ENCODE measurements at places on chromosomes 1 and 21. TPM values are rescaled to one million over a fixed set of nuclear protein-coding genes. Genes with fewer than 3 reads are reported as not detected.
A peak's percentile ranks its signal among the peaks of the same experiment; 100 is the strongest.

DNA sequence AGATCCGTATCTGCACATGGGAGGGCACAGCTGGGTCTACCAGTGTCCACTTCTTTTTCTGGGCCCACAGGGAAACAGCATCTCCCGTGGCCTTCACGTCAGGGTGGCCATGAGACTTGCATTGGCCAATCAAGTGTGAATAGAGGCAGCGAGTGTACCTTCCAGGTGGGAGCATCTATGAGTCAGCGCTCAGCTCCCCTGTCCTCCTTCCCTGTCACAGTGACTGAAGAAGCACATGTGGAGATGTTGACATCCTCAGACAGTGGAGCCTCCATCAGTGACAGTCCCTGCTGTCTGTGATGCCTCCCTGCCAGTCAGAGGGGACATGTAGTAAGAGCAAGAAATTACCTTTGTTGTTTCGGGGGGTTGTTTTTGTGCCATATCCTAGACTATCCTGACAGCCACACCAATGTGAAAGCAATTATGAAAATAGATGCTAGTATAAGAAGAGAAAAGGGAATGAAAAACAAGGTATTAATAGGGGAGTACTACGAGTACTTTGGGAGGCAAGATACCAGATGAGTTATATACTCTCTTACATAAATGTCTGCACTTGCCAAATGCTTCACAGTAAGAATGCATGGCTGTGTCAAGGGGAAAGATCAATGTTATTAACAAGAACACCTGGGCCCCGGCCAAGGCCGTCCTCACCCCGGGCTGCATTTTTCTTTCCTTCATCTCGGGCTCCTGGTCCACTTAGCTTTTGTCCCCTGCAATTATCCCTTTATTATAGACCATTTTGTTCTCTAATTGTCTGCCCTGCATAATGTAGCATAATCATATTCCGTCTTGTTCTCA is 86.0 kb downstream of the MATN1 start:
- no peak for DNase-seq

Gene TMCO2
- not detected for total RNA-seq

Gene S100A2
- total RNA-seq, result not detected

DNA sequence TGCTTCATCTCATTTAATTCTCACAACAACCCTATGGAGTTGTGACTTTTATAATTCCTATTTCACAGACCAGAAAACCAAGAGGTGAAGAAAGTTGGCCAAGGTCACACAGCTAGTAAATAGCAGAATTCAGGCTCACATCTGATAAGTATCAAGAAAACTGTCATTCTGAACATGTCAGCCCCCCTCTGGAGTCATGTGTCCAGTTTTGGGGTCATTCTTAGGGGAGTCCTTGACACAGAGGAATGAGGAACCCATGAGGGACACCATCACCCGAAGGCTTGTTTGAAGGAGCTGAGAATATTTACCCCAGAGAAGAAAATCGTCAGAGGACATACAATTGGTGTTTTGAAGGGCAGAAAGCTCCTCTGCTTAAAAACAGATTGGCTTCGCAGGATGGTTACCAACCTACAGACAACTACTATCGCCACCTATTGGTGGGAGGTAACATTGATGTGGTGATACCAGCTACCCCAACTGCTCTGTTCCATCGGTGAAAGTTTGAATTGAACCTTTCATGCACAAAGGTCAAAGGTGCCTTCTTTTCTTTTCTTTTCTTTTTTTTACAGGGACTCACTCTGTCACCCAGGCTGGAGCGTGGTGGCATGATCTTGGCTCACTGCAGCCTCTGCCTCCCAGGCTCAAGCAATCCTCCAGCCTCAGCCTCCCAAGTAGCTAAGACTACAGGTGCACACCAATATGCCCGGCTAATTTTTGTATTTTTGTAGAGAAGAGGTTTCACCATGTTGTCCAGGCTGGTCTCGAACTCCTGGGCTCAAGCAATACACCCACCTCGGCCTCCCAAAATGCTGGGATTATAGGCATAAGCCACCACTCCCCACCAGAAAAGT is 31.3 kb downstream of the NCMAP start:
- DNase-seq, result peak; percentile 40

DNA sequence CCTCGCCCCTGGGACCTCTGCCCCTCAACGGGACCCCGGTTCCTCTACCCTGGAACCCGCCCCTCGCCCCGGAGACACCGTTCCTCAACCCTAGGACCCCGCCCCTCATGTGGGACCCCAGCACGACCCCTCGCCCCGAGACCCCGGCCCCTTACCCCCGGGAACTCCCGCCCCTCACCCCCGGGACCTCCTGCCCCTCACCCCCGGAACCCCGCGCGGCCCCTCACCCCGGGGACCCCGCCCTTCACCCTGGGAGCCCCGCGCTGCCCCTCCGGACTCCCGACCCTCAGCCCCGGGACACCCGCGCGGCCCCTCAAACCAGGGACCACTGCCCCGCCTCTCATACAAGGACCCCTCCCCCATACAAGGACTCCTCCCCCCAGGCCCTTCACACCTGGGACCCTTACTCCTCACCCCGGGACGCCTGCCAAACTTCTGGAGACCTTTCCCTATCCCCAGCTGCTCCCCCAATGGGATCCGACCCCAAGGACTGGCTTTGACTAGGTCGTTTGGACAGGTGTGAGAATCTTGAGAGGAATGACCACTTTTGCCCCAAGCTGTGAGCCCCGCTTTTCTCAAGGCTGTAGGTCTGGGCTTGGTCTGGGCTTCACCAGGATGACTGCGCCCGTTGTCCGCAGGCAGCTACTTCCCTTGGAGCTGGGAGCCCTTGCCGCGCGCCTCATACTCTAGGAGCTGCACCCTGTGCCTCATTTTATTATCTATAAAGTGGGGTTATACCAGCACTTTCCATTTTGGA is 843 bp downstream of the DIP2A start:
- DNase-seq, result no peak

DNA sequence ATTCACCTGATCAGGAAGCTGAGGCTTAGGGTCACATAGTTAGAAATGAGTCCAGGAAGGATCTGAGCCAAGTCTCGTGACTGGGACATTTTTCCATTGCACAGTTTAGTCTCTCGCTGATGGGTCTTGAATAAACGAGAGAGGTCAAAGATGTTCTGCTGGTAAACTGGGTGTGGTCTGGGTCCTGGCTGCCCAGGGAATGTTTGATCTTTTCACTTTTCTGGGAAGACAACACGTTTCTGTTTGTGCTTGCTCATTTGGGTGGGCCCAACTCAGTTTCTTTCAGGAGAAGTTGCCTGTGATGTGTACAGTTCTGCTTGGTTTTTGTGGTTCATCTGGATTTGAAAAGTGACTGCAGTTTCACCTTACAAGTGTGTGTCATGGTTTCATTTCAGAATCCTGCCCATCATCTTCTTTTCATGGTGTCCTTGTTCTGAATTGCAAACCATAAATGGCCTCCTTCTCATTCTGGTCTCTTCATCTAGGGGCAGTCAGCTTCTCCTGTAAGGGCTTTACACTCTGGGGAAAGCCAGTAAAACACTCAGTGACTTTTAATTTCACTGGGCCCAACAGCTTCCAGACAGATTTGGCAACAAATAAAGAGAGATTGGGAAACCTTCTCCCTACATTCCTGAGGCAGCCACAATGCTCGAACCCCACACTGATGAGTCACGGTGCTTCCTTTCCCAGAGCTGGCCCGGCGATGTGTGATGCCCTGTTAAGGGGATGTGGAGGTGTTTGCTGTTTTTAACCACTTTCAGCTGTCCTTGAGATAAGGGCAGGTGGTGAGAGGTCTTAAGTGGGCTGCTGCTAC is 7.2 kb upstream of the TACSTD2 start:
- DNase-seq, result no peak

- peak; percentile 20 for DNase-seq
These were observed 65.5 kb upstream of the CR1L start for GRCh38 chr1:207579436-207579799.

Gene SASS6
- total RNA-seq, result 15.7 TPM

Gene ZNF593OS
- not detected for total RNA-seq

DNA sequence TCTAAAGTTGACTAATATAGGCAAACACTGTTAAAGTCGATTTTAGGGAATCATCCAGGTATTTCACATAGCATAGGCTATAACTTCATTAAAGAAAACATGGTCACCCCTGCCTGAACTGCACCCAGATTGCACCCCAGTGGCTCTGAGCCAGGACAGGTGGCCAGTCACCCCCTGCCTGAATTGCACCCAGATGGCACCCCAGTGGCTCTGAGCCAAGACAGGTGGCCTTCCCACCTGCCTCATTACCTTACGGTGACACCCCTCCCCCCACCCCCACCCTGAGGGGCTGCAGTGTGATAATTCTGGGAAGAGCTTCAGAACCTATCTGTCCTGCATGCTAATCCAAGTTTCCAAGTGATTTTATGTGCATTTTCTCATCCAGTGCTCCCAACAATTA is 78.9 kb downstream of the DSCAM start:
- DNase-seq, result no peak

- no peak for DNase-seq
These were observed 273.2 kb downstream of the BACH1 start for GRCh38 chr21:29571949-29572348.

Gene DAP3
- total RNA-seq, result 148 TPM

DNA sequence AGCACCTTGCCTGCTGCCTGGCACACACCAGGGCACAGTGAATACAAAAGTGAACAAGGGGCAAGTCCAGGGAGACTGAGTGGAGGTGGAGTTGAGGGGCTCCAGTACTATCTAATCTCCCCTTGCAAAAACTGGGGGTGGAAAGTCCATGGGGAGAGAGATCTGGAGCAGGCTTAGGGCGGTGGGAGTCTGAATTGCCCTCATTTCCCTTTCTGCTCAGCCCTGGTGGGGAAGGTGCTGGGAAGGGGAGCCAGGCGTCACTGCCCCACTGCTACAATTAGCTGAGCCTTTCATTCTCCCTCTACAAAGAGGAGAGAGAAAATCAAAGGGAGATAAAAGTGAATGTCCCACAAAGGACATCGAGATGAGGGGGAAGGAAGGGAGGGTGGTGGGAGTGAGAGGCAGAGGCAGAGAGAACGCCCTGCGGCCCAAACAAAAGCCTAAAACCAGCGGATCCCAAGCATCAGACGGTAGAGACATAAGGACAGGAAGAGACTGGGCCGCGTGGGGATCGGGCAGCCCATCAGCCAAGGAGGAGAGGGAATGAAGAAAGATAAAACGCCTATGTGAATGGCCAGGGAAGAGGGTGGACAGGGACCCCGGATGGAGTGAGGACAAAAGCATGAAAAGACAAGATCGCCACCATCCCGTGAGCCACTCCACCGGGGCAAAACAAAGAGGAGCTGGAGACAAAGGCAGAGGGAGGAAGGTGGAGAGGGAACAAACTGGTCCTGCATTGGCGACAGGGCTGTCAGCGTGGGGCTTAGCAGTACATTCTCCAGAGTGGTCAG is 46.8 kb upstream of the SOX13 start:
- DNase-seq, result no peak

GRCh38 chr1:163308811-163309210 is 12.9 kb upstream of the NUF2 start:
- no peak for DNase-seq

GRCh38 chr1:67436511-67437055 is 6.4 kb upstream of the SERBP1 start:
- no peak for DNase-seq

DNA sequence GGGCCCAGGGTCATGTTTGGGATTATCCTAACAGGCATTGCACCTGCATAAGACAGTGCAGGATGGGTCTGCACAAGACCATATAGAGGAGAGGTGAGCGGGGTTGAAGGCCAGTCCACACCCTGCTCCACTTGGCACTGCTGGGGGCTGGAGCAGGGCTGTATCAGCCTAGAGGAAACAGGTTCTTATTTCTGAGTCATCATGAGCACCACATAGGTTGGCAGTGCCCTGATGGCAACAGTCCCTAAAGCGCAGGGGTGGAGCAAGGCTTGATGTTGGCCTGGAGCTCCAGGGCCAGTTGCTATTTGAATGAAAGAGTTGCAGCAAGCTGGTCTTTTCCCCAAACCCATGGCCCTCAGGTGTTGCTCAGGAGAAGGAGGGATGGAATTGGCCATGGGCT is 29.8 kb upstream of the BMP8B start:
- no peak for DNase-seq

- DNase-seq, result no peak
These were observed 656.3 kb downstream of the PTPRC start for GRCh38 chr1:199295107-199295506.

Gene REN
- total RNA-seq, result not detected

Gene C4BPA
- not detected for total RNA-seq

DNA sequence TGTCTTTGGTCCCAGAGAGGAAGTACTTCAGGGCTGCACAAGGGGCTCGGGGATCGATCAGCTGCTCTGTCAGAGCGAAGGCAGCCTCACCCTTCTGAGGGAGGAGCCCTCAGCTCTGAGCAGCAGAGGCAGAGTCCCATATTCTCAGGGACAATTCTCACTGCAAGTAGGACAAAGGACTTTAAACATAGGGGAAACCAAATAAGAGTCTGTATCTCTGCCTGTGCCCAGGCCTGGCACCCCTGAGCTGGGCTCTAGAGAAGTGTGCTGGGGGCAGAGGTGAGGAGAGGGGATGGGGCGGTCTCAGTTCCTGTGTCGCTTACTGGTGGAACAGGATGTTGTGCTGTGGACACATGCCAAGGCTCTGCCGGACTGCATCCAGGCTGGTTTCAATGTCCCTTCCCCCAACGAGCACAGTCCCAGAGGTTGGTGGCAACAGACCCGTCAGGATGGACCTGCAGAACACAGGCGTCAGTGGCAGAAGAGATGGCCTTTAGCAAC is 76.6 kb downstream of the ABCA4 start:
- DNase-seq, result no peak

Gene FAM151A
- not detected for total RNA-seq

GRCh38 chr1:117137281-117137855 is 15.8 kb upstream of the TRIM45 start:
- DNase-seq, result no peak

- DNase-seq, result no peak
These were observed 211.1 kb downstream of the CAMTA1 start for GRCh38 chr1:6996371-6996770.

DNA sequence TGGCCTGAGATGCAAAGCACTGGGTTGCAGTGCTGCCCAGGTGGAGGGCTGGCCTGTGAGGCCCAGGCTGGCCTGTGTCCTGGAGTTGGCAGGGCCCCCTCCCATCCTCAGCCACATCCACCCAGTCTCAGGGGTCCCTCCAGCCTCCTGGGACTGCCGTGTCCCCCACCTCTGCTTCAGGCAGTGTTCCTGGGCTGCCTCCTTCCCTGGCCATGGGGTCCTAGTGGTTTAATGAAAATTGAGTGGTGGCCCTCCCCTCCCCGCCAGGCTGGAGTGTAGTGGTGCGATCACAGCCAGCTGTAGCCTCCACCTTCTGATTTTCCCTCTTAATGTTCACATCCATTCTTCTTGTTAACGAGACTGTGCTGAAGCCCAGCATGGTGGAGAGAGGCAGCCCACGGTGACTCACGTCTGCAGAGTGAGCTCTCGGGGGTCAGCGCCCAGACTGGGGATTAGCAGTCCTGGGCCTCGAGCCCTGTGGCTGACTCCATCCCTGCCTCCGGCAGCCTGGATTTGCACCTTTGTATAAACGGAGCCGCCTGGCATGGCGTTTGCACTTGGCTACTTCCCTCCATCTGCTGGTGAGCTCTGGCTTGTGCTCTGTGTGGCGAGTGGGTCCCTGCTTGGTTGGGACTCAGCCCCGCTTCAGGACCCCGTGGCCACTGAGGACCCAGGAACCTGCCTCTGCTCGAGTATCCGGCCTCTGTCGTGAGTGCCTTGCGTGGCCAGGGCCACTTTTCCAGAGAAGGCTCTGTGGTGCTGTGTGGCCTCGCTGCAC is 6.9 kb downstream of the MIB2 start:
- DNase-seq, result no peak

GRCh38 chr1:22332424-22332717 is 119.3 kb upstream of the ZBTB40 start:
- no peak for DNase-seq

- DNase-seq, result no peak
These were observed 13.1 kb upstream of the PARS2 start for GRCh38 chr1:54777431-54777830.

- no peak for DNase-seq
These were observed 80.2 kb downstream of the MAST2 start for GRCh38 chr1:45883658-45884057.

GRCh38 chr1:206985162-206985749 is 15.0 kb upstream of the FCAMR start:
- no peak for DNase-seq
